ENCODE measurements at places on chromosomes 3 and 15.

- no peak for DNase-seq
These were observed 1.4 kb downstream of the VEPH1 start for GRCh38 chr3:157501863-157502262.

DNA sequence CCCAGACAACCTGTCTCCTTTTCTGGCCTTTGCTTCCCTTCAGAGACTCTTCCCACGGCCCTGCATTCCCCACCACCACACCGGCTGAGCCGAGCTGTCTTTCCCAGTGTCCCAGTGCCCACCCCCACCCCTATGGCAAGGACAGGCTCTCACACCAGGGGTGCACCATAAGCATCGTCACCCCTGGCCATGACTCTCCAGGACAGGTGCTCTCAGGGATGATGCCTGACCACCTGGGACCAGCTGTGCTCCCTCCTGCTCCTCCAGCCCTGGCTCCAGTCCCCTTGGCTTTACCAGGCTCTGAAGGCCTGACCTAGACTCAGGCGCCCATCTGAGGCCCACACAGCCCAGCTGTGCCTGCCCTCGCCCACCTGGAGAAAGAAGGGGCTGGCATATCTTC lies 17.6 kb upstream of the SEMA3F start:
- no peak for DNase-seq

DNA sequence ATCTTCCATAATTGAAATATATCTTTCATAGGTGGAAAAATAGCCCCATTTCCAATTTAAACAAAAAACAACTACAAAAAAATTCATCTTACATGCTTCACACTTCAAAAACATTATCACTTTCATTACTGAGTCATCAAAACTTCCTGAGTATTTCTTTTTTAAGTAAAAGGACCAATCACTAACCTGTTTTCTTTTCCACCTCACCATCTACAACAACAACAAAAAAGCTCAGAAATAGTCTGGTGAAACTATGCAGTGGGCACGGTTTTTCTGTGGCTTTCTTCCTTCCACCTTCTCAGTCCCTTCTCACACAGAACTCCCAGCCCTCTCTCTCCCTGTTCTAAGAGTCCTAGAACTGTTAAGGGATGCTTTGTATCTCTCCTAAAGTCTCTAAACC lies 20.3 kb upstream of the TNIK start:
- no peak for DNase-seq

DNA sequence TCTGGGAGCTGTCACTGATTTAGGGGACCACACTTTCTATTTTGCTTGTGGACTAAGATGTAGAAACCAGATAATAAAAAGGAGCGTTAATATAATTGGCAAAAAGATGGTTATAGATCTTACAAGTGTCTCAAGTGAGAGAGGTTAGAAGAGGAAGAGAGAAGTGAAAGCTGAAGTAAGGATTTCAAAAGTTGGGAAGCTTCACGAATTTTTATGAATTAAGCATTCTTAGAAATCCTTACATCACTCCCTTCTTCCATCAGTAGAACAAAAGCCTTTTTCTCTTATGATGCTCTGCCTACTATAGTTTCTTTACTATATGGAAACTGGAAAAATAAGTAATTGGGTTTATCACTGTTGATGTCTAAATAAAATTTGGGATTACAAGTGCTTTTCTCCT lies 146.5 kb downstream of the FNDC3B start:
- DNase-seq = no peak

- DNase-seq = no peak
These were observed 25.9 kb downstream of the TRIM71 start for GRCh38 chr3:32843510-32844321.

GRCh38 chr15:85495544-85495943 lies 115.1 kb downstream of the AKAP13 start:
- DNase-seq = no peak

- DNase-seq = peak; percentile 20
These were observed 1.4 kb downstream of the MORF4L1 start for GRCh38 chr15:78873793-78874765.

- DNase-seq = no peak
These were observed 107.7 kb downstream of the THRB start for GRCh38 chr3:24387000-24387399.

DNA sequence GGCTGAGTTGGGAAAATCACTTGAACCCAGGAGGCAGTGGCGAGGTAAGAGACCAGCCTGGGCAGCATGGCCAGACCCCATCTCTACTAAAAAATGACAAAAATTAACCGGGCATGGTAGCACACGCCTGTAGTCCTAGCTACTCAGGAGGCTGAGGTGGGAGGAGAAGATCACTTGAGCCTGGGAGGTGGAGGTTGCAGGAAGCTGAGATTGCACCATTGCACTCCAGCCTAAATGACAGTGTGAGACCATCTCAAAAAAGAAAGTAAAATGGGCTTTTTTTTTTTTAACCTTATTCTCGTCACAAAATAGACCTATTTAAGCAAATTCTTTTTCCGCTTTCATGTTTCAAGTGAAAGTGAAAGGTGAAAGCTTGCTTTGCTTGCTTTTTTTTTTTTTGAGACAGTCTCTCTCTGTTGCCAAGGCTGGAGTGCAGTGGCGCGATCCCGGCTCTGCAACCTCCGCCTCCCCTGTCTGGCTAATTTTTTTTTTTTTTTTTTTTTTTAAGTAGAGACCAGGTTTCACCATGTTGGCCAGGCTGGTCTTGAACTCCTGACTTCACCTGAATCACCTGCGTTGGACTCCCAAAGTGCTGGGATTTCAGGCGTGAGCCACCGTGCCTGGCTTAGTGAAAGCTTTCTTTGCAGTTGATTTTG lies 3.6 kb downstream of the PDIA3 start:
- peak; percentile 40 for DNase-seq

DNA sequence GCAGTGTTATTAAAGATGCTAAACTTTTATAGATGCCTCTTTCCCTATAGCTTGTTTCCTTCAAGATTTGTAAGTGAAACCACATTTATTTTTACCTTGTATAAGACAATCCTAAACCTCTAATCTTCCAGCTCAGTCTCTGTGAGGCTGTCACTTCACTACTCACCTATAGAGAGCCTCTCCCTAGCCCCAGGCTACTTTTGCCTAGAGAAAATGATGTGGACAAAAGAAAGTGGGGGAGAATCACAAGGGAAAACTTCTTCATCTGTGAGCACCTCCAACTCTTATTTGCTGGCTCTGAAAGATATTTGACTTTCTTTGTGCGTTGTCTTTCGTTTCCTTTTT lies 74.9 kb upstream of the SCN5A start:
- DNase-seq = no peak

- DNase-seq = no peak
These were observed 24.9 kb downstream of the SLCO2A1 start for GRCh38 chr3:134004841-134005240.

- no peak for DNase-seq
These were observed 73.8 kb upstream of the PCSK6 start for GRCh38 chr15:101563176-101563796.

GRCh38 chr3:168085491-168086119 lies 10.1 kb downstream of the GOLIM4 start:
- DNase-seq = no peak

GRCh38 chr3:36677331-36678007 lies 86.9 kb downstream of the DCLK3 start:
- DNase-seq = no peak

- DNase-seq = no peak
These were observed 23.7 kb downstream of the TPRA1 start for GRCh38 chr3:127566833-127567232.

GRCh38 chr15:31488437-31489204 lies 162.0 kb downstream of the KLF13 start:
- peak; percentile 63 for DNase-seq

DNA sequence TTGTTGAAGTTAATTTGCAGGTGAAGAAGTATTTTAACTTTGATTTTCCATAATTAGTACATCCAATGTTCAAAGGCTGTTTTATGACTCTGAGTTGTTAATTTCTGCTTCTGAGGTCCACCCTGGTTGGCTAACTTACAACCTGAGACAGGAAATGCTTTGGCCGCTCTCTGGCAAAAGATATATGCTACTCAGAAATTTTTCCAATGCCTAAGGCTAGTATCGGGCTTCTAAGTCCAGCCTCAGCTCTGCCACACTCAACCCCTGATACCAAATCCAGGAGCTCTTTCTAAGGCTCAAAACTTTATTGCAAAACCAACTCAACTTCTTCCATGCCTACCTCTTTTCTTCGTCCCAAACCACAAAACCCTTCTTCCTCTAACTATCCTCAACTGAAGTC lies 192.9 kb downstream of the NEK10 start:
- DNase-seq = no peak

- peak; percentile 68 for DNase-seq
These were observed 539.0 kb downstream of the FGF12 start for GRCh38 chr3:192188218-192188835.
